ENCODE measurements at places on chromosomes 4 and X.

GRCh38 chr4:3336382-3337356 lies 43.8 kb downstream of the RGS12 start:
- DNase-seq, result no peak

GRCh38 chr4:6840062-6840976 lies 57.8 kb downstream of the KIAA0232 start:
- no peak for DNase-seq

GRCh38 chr4:4719436-4719835 lies 140.0 kb upstream of the MSX1 start:
- no peak for DNase-seq

GRCh38 chr4:17366496-17366895 lies 145.4 kb downstream of the QDPR start:
- no peak for DNase-seq

- DNase-seq, result no peak
These were observed 132.1 kb downstream of the NSUN7 start for GRCh38 chr4:40881851-40882250.

- DNase-seq, result no peak
These were observed 61.2 kb downstream of the ACOX3 start for GRCh38 chr4:8379281-8379680.

- peak; percentile 57 for DNase-seq
These were observed 55.8 kb upstream of the BCOR start for GRCh38 chrX:40153345-40154249.

DNA sequence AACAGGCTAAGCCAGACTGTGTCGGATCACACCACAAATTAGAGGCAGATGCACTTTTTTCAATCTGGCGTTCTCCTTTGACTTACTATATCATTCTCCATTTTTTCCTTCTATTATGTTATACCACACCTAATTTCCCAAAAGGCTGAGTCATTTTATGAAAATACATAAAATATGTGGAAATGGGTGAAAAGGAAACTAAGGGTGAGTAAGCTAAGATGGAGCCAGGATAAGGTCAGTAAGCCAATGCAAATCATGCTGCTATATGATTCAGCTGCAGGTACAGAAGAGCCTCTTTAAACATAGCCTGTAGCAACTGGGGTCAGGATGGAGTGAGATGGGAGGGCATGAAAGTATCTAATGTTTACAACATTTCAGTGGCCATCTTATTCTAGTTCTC lies 94.0 kb upstream of the TEX13A start:
- no peak for DNase-seq

DNA sequence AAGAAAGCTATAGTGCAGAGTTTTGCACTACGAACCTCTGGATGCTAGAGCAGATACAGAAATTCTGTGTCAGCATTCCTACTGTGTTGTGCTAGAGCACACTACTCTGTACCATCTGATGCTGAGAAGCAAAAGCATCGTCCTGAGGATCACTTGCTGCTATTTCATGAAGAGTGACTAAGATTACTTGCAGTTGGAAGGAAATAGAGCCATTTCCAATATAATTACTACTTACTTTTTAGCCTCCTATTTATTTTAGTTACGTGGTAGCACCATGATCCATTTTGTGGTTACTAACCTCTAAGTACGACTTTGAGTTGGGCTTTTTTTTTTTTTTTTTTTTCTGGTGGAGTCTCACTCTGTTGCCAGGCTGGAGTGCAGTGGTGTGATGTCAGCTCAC lies 226.7 kb downstream of the PALLD start:
- no peak for DNase-seq

DNA sequence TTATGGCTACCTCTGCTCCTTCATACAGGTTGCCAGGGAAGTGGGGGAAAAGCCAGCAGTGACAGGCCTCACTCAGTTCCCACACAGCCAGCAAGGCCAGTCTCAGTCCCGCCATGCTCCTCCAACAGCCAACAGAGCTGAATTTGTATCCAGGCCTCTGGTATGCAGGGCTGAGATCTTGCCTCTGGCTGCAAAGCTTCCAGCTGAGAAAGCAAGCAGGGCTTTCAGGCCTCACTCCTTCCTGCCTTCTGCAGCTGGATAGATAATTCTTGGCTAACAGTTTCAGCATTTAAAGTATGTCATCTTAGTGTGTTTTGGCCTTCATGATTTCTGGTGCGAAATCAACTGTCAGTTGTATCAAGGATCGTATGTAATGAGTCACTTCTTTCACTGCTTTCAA lies 103.6 kb downstream of the GNL3L start:
- DNase-seq, result no peak

GRCh38 chr4:163941221-163941905 lies 446.9 kb downstream of the TMA16 start:
- no peak for DNase-seq

GRCh38 chr4:1057403-1057745 lies 45.9 kb downstream of the FGFRL1 start:
- DNase-seq, result no peak

GRCh38 chr4:73609706-73610105 lies 10.5 kb downstream of the RASSF6 start:
- DNase-seq, result no peak

GRCh38 chrX:136656361-136656964 lies 8.5 kb downstream of the CD40LG start:
- DNase-seq, result no peak

GRCh38 chr4:53702334-53703266 lies 111.3 kb upstream of the LNX1 start:
- no peak for DNase-seq

DNA sequence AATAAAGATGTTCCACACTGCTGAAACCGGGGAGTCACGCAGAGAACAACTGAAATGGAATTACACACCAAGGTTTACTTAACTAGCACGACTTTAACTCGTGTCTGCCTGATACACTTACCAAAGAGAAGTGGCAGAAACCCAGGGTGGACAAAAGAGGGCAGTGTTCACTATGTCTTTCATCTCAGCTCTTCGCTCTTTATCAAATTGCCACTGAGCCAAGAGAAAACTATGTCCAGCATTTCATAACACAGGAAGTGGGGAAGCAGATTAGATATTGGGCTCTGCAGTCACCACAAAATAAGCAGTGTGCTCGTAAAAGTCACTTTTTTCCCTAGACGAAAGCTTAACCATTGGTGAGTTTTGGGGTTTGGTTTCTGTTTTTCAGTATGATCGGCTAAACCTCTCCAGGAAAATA lies 155.7 kb downstream of the CHIC2 start:
- no peak for DNase-seq

GRCh38 chr4:2438822-2439718 lies 20.3 kb downstream of the CFAP99 start:
- no peak for DNase-seq

DNA sequence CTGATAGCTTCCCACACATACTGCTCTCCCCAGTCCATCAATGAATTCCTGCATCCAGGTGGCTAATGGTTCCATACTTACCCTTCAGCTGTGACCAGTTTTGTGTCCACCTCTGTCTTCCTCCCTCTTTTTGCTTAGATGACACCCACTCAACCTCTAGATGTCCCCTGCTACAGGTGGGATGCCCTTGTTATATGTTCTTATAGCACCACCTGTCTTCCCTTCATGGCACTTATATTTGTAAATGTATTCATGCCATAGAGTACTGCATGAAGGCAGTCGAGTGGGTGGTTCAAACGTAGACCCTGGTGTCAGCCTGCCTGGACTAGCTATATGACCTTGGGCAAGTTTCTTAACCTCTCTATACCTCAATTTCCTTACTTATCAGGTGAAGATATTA lies 6.5 kb upstream of the USP46 start:
- DNase-seq, result no peak
